Type B pancreatic cell (in vitro differentiated cells): ENCODE measurements at places on chromosomes 7 and 10. TPM values are rescaled to one million over a fixed set of nuclear protein-coding genes. Genes with fewer than 3 reads are reported as not detected.

DNA sequence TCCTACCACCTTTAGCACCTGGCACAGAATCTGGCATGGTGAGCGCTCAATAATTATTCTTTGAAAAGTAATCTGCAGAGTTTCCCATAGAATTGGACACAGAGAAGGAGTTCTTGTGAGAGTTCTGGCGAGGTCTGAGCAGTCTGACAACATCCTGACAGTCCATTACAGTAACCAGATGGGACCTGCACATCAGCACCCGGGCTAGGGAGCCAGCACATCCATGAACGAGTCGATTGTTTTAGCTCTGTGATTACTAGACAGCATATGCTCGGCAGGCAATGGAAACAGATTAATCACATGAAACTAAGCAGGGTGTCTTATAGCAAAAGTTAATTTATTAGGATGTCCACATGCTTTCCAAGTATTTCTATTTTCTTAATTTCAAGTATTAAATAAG, 96.7 kb downstream of the SEMA3D start:
- no peak overlapping the region for H3K4me3 ChIP-seq
- H3K27me3 ChIP-seq, result no peaks in the 10 kb centered on the region
- H3K36me3 ChIP-seq, result peaks cover 10% of the 10 kb centered on the region
- peaks cover 4% of the 10 kb centered on the region for H3K4me1 ChIP-seq
- no peak for DNase-seq

GRCh38 chr7:4747746-4748145, 27.7 kb upstream of the AP5Z1 start:
- H3K27ac ChIP-seq, result peak overlapping the region; percentile 80
- DNase-seq, result no peak
- peaks cover 20% of the 10 kb centered on the region for H3K36me3 ChIP-seq
- peaks cover 42% of the 10 kb centered on the region for H3K4me1 ChIP-seq

GRCh38 chr10:113953505-113954272, 90.0 kb upstream of the ADRB1 start:
- DNase-seq, result no peak
- no peaks in the 10 kb centered on the region for H3K27me3 ChIP-seq
- peaks cover 23% of the 10 kb centered on the region for H3K4me1 ChIP-seq

- no peaks in the 10 kb centered on the region for H3K27me3 ChIP-seq
- DNase-seq, result no peak
- H3K27ac ChIP-seq, result no peak overlapping the region
- H3K4me3 ChIP-seq, result no peak overlapping the region
- H3K36me3 ChIP-seq, result no peaks in the 10 kb centered on the region
These were observed 75.8 kb upstream of the PARD3 start for GRCh38 chr10:34890939-34891338.

DNA sequence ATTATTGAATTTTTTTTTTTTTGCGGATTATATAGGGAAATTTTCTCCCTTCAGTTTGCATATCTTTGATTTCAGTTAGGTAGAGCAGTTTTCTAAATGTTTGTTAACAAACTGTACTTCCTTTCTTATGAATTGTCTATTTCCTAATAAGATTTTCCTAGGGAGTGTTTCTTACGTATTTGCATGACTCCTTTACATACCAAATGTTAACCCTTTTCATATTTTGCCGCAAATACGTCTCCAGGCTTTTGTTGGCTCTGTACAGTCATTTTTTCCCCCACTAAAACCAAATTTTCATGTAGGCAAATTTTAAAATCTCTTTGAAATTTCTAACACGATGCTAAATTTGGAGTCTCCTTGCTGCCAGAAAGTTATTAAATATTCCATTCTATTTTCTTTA, 1.9 kb upstream of the FRAT2 start:
- peaks cover 37% of the 10 kb centered on the region for H3K4me1 ChIP-seq
- H3K27ac ChIP-seq, result peak overlapping the region; percentile 98
- H3K4me3 ChIP-seq, result peak overlapping the region; percentile 85
- H3K27me3 ChIP-seq, result peaks cover 41% of the 10 kb centered on the region
- DNase-seq, result no peak
- H3K36me3 ChIP-seq, result peaks cover 7% of the 10 kb centered on the region

DNA sequence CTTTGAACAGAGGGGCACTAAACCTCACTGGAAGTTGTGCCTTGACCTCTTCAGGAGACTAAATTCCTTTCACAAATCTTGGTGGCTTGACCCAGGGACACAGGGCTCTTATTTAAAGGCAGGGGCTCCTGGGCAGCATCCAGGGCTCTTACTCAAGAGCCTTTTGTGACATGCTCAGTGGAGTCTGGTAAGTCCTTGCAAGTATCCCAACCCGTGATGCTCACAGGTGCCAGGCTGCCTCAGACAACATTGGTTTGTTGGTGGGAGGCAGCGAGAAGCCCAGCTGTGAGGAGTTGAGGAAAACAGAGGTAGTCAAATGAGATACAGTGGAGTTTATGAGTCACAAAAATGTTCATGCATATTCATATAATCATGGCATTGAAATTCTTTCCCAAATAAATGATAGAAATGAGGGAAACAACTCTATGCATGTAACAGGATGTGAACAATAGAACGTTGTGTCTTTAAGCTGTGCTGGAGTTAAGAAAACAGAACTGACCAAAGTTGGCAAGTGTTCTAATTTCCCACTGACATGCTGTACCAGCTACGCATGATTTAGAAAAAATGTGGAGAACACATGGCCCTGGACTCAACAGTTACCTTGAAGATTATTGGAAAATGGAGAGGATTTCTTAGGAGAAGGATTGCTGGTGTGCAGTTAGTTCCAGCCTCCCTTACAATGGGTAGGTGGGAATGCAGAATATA, 654.5 kb upstream of the COBL start:
- no peak overlapping the region for H3K27ac ChIP-seq
- no peaks in the 10 kb centered on the region for H3K27me3 ChIP-seq
- H3K4me3 ChIP-seq, result no peak overlapping the region
- H3K36me3 ChIP-seq, result no peaks in the 10 kb centered on the region

DNA sequence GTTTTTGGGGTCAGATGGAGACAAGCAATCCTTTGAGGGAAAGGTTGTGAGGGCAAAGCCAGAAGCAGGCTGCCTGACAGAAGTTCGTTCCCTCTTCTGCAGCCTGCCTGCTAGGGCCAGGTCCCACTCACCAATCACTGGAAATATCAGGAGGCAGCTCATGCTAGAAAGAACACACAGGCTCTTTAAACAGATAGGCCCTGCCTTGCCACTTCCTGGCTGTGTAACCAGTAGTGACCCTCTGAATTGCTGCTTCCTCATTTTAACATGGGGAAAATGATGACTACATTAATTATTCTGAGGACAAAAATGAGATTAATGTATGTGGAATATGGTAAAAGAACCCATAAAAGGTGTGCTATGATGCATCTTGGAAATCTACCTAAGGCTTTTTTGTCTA, 50.5 kb upstream of the MRLN start:
- H3K4me3 ChIP-seq, result no peak overlapping the region
- DNase-seq, result no peak
- no peak overlapping the region for H3K27ac ChIP-seq
- H3K36me3 ChIP-seq, result peaks cover 61% of the 10 kb centered on the region
- peaks cover 4% of the 10 kb centered on the region for H3K4me1 ChIP-seq

DNA sequence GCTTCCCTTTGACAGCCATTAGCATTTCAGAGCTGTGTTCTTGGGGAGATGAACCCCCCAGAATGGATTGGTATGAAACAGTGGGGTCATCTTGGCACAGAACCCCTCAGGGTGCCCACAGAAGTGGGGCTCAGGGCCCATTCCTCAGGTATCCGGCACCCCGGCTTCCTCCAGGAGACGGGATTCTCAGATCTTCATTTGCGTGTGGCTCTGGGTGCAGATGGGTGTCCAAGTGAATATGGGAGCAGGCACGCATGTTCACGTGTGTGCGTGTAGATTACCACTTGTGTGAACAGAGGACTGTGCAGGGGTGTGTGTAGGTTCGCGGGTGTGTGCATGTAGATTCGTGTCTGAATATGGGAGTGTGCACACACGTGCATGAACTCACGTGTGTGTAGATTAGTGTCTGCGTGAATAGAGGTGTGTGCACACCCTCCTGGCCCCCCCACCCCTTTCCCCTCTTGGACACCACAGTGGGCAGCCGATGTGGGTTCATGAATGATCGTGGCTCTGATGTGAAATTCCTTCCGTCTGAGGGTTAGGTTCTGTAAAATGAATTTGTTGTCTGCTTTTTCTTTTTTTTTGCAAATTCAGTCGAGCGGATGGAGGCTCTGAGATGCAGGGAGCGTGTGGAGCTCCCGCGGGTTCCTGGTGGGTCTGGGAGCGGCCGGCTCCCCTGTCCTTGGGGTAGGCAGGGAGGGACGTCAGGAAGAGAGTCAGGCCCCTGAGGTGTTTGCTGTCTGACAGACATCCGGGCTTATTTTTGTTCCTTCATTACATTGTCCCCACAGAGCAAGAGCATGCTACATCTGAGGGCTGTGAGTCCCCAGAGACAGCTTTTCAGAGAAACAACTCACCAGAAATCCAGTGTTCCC, 7.4 kb downstream of the ELFN1 start:
- H3K27ac ChIP-seq, result no peak overlapping the region
- H3K27me3 ChIP-seq, result peaks cover 23% of the 10 kb centered on the region
- H3K36me3 ChIP-seq, result no peaks in the 10 kb centered on the region
- peak; percentile 53 for DNase-seq
- H3K4me1 ChIP-seq, result no peaks in the 10 kb centered on the region

GRCh38 chr10:122168598-122169394, 102.3 kb upstream of the BTBD16 start:
- H3K36me3 ChIP-seq, result peaks cover 4% of the 10 kb centered on the region
- DNase-seq, result no peak
- H3K4me3 ChIP-seq, result no peak overlapping the region
- H3K4me1 ChIP-seq, result peaks cover 67% of the 10 kb centered on the region

GRCh38 chr10:87961314-87961713, 97.9 kb downstream of the PTEN start:
- peak overlapping the region; percentile 78 for H3K27ac ChIP-seq
- no peak for DNase-seq
- H3K4me1 ChIP-seq, result peaks cover 9% of the 10 kb centered on the region
- H3K27me3 ChIP-seq, result no peaks in the 10 kb centered on the region
- peaks cover 45% of the 10 kb centered on the region for H3K36me3 ChIP-seq

GRCh38 chr10:119761106-119761505, 35.3 kb downstream of the INPP5F start:
- no peak overlapping the region for H3K27ac ChIP-seq
- no peaks in the 10 kb centered on the region for H3K27me3 ChIP-seq
- no peak for DNase-seq
- no peak overlapping the region for H3K4me3 ChIP-seq

- no peaks in the 10 kb centered on the region for H3K4me1 ChIP-seq
- H3K27ac ChIP-seq, result no peak overlapping the region
- H3K4me3 ChIP-seq, result no peak overlapping the region
- DNase-seq, result no peak
These were observed 90.2 kb downstream of the UBE3C start for GRCh38 chr7:157228864-157229422.

DNA sequence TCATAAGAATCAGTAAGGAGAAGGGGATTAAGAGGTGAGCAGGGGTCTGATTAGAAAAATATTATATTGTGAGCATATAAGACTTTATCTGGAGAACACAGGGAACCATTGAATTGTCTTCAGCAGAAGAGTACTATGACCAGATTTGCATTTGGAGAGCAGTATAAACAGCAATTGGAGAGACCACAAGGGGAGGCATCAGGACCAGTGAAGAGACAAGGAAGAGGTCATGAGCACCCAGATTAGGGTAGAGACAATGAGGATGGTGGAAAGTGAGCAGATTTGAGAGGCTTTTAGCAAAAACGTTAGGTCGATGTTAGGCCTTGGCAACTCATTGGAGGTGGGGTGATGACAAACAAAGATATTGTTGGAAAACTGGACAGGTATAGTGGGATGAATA, 13.0 kb upstream of the SMIM30 start:
- DNase-seq, result no peak
- H3K27me3 ChIP-seq, result no peaks in the 10 kb centered on the region
- H3K4me3 ChIP-seq, result no peak overlapping the region
- no peaks in the 10 kb centered on the region for H3K36me3 ChIP-seq
- H3K4me1 ChIP-seq, result no peaks in the 10 kb centered on the region
- no peak overlapping the region for H3K27ac ChIP-seq

DNA sequence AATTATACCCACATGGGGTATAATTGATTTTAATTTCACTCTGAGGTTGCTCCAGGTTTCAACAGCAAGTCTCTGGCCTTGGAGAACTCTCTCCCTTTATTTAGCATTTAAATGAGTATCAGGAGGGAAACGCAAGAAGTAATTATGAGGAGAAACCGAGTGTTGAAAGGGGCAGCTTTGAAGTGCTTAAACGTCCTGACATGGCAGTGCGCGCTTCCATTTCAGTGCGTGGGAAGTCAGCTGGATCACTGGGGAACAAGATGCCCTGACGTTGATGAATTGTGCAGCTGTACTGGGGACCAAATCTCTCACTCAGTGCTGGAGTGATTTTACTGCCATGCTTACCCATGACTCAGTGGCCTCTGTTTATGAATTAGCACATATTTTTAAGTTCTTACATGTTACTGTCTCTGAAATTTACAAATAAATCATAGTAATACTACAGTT, 106.0 kb upstream of the PRR15 start:
- H3K36me3 ChIP-seq, result no peaks in the 10 kb centered on the region
- no peak for DNase-seq
- no peaks in the 10 kb centered on the region for H3K27me3 ChIP-seq
- H3K4me1 ChIP-seq, result peaks cover 41% of the 10 kb centered on the region
- H3K27ac ChIP-seq, result peak overlapping the region; percentile 30

GRCh38 chr7:158997110-158997453, 140.7 kb downstream of the DYNC2I1 start:
- H3K4me1 ChIP-seq, result no peaks in the 10 kb centered on the region
- no peak overlapping the region for H3K27ac ChIP-seq
- H3K4me3 ChIP-seq, result no peak overlapping the region
- peaks cover 32% of the 10 kb centered on the region for H3K27me3 ChIP-seq
- H3K36me3 ChIP-seq, result no peaks in the 10 kb centered on the region

GRCh38 chr7:76003351-76003750, 9.0 kb upstream of the TMEM120A start:
- H3K4me1 ChIP-seq, result no peaks in the 10 kb centered on the region
- H3K27ac ChIP-seq, result no peak overlapping the region
- no peaks in the 10 kb centered on the region for H3K27me3 ChIP-seq
- H3K4me3 ChIP-seq, result no peak overlapping the region
- DNase-seq, result no peak

GRCh38 chr10:121481180-121481579, 117.1 kb downstream of the FGFR2 start:
- peaks cover 30% of the 10 kb centered on the region for H3K4me1 ChIP-seq
- peak overlapping the region; percentile 36 for H3K4me3 ChIP-seq
- peak overlapping the region; percentile 53 for H3K27ac ChIP-seq
- H3K36me3 ChIP-seq, result peaks cover 72% of the 10 kb centered on the region

- H3K4me3 ChIP-seq, result peak overlapping the region; percentile 89
- peaks cover 4% of the 10 kb centered on the region for H3K36me3 ChIP-seq
- no peaks in the 10 kb centered on the region for H3K27me3 ChIP-seq
- H3K27ac ChIP-seq, result peak overlapping the region; percentile 84
These were observed 111.9 kb upstream of the RHEB start for GRCh38 chr7:151631570-151631952.

GRCh38 chr10:21754410-21755011, 220.5 kb downstream of the MLLT10 start:
- DNase-seq, result no peak
- H3K36me3 ChIP-seq, result peaks cover 11% of the 10 kb centered on the region
- H3K27me3 ChIP-seq, result no peaks in the 10 kb centered on the region
- no peak overlapping the region for H3K27ac ChIP-seq
- H3K4me1 ChIP-seq, result peaks cover 36% of the 10 kb centered on the region

The NDUFB8 gene
- 195 and 196 TPM in 2 replicates for total RNA-seq

The BMPR1A gene
- 63.3 and 84.7 TPM in 2 replicates for total RNA-seq

The PHF14 gene
- 45.1 and 66.5 TPM in 2 replicates for total RNA-seq

The MBL2 gene
- not detected in 2 replicates for total RNA-seq

The CPA5 gene
- 0.68 TPM in 1 of 2 replicates, not detected in the other for total RNA-seq

The PIP gene
- total RNA-seq, result not detected in 2 replicates

The CEP41 gene
- total RNA-seq, result 20.1 and 33.0 TPM in 2 replicates

The MUC12 gene
- 0.50 and 1.6 TPM in 2 replicates for total RNA-seq
